HCEC 1CT (cell line): ENCODE measurements at places on chromosomes 6 and 20.

GRCh38 chr6:89999154-89999553 is 104.9 kb downstream of the GJA10 start:
- peak; percentile 2 for DNase-seq

GRCh38 chr6:136031982-136032381 is 180.5 kb downstream of the PDE7B start:
- peak; percentile 61 for DNase-seq

- DNase-seq, result no peak
These were observed 7.4 kb upstream of the SLC12A5 start for GRCh38 chr20:46021361-46022359.

DNA sequence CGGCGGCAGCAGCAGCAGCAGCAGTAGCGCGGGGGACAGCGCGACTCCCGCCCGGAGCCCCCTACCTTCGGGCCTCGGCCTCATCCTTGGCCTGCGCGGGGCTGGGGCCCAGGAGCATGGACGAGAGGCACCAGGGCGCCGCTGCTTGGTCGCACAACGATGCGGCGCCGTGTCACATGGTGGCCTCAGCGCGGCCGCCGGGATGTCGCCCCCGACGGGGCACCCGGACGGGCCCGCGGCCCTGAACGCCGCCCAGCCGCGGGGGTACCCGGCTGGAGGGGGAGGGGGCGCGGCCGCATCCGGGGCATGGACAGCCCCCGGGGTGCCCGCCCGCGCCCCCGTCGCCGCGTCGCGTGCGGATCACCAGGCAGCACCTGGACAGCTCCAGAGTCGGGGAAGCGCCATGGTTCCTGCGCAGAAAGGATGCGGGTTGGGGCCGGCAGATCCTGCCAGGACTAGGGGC is 57.1 kb downstream of the CDH22 start:
- no peak for DNase-seq

- DNase-seq, result no peak
These were observed 208.6 kb upstream of the AGPAT4 start for GRCh38 chr6:161482517-161482858.
